ENCODE measurements at places on chromosomes 12 and 14.

DNA sequence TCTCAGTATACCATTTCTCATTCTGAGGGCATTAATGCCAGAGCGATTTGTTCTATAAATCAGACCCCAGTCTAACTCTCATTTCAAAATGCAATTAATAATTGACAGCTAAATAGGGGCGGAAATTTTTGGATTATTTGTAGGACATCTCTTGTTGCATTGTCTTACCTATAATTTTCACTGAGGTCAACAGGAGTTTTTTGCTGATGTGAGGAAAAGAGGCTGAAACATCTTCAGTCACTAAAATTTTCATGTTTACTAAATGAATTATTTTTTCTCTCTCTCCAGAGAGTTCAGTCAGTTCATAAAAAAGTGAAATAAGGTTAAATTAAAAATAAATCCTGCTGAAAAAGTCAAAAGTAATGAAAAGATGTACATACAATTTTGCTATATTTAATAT lies 295.9 kb downstream of the CCER1 start:
- no peak for DNase-seq

GRCh38 chr12:67436230-67436629 lies 167.1 kb downstream of the CAND1 start:
- no peak for DNase-seq

DNA sequence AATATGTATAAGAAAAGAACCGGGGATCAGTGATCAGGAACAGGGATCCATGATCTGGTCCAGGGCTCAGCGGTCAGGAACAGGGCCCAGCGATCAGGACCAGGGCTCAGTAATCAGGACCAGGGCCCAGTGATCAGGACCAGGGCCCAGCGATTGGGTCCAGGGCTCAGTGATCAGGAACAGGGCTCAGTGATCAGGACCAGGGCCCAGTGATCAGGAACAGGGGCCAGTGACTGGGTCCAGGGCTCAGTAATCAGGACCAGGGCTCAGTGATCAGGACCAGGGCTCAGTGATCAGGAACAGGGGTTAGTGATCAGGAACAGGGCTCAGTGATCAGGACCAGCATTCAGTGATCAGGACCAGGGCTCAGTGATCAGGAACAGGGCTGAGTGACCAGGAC lies 56.3 kb downstream of the TMEM121 start:
- DNase-seq: no peak

GRCh38 chr12:112103758-112104503 lies 4.7 kb downstream of the NAA25 start:
- no peak for DNase-seq

GRCh38 chr12:113097716-113098440 lies 37.7 kb downstream of the RASAL1 start:
- DNase-seq: peak; percentile 16

GRCh38 chr12:10160617-10161385 lies 11.1 kb downstream of the OLR1 start:
- no peak for DNase-seq

GRCh38 chr12:90858252-90858651 lies 96.7 kb downstream of the CCER1 start:
- no peak for DNase-seq

DNA sequence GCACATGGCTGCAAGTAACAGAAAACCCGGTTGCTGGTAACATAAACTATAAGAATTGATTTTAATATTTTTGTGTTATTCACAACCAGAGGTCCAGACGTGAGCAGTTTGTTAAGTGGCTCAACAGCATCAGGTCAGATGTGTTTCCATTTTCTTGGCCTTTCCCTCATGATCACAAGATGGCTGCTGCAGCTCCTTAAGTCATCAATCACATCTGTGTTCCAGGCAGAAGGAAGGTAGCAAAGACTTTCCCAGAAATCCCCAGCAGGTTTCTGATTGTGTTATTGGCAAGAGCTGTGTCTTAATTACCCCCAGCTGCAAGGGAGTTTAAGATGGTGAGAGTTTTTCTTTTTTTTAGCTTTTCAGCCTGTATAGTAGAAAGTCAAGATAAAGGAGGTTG lies 40.4 kb upstream of the MYL2 start:
- no peak for DNase-seq
